ENCODE measurements at places on chromosomes 2 and 18.

GRCh38 chr2:128323555-128323931 lies 4.9 kb upstream of the HS6ST1 start:
- DNase-seq: no peak

DNA sequence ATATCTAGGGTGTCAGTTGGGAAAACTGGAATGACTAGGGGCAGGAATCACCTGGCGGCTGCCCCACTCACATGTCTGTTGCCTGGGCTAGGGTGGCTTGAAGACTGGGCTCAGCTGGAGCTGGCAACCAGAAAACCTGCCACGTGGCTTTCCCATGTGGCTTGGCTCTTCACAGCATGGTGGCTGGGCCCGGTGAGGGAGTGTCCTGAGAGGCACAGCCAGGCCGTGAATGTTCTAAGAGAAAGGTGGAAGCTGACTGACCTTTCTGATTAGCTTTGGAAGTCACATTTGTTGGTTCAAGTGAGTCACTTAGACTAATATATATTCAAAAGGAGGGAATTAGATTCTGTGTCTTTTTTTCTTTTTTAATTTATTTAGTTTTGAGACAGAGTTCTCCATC lies 22.7 kb downstream of the SP5 start:
- no peak for DNase-seq

GRCh38 chr18:79682894-79683625 lies 3.5 kb downstream of the CTDP1 start:
- DNase-seq: no peak

DNA sequence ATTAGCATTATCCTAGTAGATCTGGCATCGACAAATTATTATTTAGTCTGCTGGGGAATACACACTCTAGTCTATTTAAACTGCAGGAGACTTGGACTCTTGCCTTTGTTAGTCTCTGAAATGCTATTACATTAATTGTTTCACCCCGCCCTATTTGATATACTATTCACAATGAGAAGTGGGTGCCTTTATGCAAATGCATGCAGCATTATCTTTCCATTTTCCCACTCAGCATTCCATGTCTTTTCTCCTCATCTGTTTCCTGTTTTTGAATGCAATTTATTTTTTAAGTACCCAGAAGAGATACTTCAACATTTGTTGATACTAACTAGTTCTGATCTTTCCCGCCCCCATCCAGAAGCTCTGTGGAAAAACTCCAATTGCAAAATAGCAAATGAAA lies 395.3 kb upstream of the NXPH2 start:
- DNase-seq: no peak

DNA sequence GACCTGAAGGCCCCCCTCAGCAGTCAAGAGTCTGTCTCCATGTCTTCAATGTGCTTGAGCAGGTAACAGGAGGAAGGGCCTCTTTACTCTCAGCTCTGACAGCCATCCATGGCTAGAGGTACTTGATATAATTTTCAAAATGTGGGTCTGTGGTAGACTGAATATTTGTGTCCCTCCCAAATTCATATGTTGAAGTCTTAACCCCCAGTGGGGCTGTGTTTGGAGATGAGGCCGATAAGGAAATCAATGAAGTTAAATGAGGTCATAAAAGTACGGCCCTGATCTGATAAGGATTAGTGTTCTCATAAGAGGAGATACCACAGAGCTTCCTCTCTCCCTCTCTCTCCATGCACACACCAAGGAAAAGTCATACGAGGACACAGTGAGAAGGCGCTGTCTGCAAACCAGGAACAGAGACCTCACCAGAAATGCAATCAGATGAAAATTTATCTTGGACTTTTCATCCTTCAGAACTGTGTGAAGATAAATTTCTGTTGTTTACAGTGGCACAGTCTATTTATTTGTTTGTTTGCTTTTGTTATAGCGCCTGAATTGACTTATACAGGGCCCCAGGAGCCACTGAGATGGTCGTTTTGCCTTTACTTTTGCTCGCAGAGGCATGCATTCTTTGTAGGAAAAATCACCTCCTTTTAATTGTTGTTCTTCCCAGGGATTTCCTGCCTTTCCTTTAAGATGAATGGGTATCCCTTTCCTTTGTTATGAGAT lies 274.8 kb upstream of the TRIB2 start:
- DNase-seq: peak; percentile 14
